Stimulated activated CD8-positive, alpha-beta memory T cell treated with anti-CD3 and anti-CD28 coated beads, Interleukin-7, amount 100 ng/mL, for 1 hour (primary cell): ENCODE measurements at places on chromosomes 11 and 22.

DNA sequence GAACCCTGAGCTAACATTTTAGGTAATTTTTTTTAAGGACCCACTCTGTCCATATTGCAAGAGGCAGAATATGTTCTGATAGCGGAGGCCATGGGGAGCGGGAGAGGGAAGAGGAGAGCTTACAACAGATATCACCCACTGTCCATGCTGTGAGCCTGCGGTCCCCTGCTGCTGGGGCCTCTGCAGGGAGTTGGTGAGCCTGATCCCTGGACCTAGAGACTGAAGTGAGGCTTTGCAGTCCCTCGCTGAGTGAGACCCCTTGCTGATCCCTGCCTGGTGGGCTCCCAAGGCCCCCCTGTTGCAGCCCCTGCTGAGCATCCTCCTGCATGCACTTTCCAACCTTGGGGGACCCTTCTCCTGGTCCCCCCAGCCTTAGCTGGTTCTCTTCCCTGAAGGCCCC lies 12.5 kb downstream of the MIF start:
- no peak for DNase-seq

GRCh38 chr22:49235463-49236300 lies 592.0 kb downstream of the BRD1 start:
- DNase-seq, result no peak

DNA sequence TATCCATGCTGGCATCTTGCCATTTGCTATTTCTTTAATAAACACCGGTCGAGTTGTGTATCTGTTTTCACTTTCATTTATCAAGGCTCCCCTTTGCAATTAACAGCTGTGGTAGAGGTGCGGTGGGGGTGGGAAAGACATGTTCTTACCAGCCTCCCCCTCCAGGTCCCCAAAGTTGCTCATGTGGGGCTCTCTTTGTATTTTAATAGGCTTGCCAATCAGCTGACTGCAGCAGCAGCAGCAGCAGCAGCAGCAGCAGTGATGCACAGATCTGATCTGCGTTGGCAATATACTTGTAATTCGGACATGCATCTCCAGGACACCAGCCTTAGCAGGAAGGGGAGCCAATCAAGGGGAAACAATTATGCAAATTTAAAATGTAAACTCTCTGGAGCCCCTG lies 40.3 kb upstream of the E2F8 start:
- no peak for DNase-seq

- DNase-seq, result no peak
Observed at GRCh38 chr22:37295213-37295886, 13.0 kb downstream of the CYTH4 start.

GRCh38 chr11:126140926-126141280 lies 70.5 kb downstream of the RPUSD4 start:
- no peak for DNase-seq

GRCh38 chr11:62142921-62143320 lies 19.1 kb downstream of the INCENP start:
- no peak for DNase-seq

- DNase-seq, result no peak
Observed at GRCh38 chr11:15278128-15278527, 163.4 kb downstream of the INSC start.

- no peak for DNase-seq
Observed at GRCh38 chr11:127362754-127363308, 362.3 kb upstream of the KIRREL3 start.

GRCh38 chr11:35971841-35972422 lies 28.1 kb downstream of the LDLRAD3 start:
- no peak for DNase-seq

DNA sequence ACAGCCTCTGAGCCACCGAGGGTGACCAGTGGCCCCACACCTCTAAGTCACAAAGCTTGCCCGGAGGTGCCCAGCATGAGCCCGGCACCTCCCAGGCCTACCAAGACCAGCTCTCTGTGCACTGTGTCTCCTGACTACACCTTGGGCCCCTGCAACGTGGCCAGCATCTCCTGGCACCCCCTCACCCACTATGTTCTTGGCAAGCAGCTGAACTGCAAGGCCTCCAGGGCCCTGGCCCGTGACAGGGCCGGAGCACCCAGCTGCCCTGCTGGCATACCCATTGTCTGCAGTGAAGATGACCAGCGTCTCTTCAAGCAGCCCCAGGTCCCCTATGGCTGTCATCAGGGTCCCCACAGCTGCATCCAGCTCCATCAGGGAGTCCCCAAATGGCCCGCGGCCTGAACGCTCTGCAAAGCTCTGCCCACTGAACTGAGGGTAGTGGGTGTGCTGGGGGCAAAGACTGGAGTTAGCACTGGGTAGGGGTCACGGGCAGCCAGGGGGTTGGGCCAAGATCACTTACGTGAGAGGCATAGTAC lies 1.6 kb downstream of the ARSA start:
- no peak for DNase-seq

GRCh38 chr22:28395920-28396753 lies 283.5 kb downstream of the TTC28 start:
- DNase-seq, result no peak

DNA sequence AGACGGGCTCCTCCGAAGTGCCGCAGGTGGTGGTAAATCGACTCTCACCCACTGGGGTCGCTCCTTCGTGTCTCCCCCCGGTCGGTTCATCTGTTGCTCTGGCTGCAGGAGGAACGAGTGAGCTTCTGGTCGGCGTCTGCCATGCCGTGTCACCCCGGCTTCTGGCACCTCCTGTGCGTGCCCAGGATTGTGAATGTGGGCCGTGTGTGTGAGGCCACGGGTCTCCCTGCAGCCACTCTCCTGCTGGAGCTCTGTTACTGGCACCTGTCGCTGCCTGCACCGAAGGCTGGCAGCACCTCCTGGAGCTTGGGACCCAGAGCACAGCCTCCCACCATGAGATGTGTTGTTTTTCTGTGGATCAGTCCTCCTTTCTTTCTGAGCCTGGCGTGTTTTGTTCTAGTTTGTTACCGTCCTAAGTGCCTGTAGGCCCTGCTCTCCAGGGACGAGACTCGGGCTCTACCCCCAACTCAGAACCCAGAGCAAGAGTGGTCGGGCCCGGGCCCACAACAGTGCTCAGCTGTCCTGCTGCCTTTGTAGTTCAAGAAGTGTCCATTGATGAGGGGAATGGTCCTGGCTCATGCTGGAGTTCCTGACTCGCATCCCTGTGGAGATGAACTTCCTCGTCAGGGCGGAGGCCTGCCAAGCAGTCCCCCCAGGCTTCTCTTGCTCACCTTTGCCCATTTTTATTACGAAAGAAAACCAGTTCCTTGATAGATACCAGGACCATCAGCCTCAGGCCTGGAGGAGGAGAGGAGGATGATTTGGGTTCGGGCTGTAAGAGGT lies 66.6 kb downstream of the MED15 start:
- no peak for DNase-seq

DNA sequence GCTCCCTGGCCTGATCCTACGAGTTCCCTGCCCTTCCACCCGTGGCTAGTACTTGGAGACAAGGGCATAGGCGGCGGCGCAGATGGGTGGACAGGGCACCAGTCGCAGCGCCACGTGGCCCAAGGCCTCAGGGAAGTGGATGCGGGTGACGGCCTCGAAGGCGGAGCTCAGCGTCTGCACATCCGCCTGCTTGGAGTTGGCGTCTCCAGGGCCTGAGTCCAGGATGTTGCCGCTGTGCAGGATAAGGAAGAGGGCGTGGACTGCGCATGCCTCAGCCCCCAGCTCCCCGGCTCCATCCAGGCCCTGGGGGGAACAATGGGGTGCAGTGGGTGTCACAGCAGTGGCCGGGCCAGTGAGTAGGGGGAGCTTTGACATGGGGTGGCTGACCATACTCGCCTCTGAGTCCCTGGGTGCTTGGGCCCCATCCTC lies 6.6 kb downstream of the PITPNM1 start:
- DNase-seq, result no peak

DNA sequence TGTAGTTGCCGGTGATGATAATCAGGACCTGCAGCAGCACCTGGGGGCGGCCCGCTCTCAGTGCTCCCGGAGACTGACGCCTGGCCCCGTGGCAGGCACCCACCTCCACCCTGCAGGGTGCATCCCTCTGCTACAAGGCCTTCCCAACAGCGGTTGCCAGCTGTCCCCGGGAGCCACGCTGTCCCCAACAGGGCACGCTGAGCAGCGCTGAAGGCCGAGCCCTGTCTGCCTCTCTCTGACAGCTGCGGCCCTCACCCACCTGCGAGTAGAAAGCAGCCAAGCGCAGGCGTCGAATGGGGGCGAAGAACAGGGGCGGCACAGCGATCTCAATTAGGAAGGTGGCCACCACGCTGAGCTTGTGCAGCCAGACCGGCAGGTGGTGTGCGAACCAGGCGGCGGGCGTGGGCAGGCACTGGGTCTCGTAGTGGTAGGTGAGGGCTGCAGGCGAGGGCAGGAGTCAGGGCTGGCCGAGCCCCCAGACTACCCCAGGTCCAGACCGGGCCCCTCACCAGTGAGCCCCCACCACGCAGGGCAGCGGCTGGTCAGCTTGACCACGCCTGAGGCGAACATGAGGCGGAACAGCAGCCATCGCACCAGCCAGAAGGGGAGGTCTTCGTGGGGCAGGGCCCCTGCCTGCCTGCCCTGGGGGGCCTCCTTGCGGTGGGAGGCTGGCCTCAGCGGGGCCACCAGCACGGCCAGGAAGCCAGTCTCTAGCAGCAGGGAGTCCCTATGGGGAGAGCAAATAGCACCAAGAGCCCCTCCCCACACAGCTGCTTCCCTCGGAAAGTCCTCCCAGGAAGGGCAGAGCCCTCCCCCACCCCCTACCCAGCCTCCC lies 1.5 kb downstream of the LMF2 start:
- DNase-seq, result no peak

DNA sequence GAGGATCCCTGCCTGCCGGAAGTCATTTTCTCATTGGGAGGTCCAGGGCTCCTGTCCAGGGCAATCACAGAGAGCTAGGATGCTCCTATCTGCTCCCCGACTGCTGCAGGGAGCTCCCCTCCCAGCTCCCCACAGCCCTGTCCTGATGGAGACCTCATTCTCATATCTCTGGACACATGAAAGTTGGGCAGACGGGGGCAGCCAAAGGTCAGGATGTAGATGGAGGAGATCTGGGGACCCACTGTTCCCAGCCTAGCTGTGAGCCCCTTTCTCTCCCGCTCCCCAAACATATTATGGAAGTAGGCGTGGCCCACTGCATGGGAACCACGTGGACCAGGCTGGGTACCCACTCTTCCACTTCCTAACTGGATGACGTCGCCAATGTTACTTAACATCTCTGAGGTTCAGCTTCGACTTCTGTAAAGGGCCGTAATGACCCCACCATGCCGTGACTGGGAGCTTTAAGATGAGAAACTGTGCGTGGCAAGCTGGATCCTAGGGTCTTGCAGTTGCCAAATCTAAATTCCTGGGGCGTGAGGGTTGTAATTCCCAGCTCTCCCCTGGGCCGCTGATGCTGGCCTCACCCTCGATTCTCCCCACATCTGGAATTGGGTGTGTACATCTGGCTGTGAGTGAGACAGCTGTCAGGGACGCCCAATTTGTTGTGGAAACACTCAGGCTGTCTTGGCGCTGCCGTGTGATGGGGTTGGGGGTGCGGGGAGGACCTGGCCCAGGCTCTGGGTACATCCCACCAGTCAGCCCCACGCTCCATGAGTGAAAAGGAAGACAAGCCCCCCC lies 1.8 kb downstream of the CDC42EP2 start:
- DNase-seq, result no peak
